ENCODE measurements at places on chromosomes 3 and 15. TPM values are rescaled to one million over a fixed set of nuclear protein-coding genes. Genes with fewer than 3 reads are reported as not detected.
A peak's percentile ranks its signal among the peaks of the same experiment; 100 is the strongest.

Gene ITPKA
- 0.27 TPM for polyA plus RNA-seq

Gene CCR9
- not detected for polyA plus RNA-seq

Gene PLA2G4D
- not detected for polyA plus RNA-seq

Gene GP9
- not detected for polyA plus RNA-seq

DNA sequence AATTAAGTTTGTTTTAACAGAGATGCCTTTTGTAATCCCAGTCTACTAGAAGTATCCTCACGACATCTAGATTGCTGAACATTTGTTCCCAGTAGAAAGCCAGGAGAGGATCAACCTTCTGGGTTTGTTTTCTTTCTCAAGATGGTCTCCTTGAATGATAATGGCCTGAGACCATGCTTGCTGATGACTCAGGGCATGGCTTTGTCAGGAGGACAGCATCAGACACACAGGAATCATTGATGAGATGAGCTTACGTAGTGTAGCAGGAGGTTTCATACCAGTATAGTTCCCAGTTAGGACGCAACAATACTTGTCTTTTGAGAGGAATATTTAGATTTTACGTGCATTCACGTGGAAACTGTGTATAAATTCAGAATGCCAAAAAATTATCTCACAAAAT is 38.6 kb downstream of the ATP1B3 start:
- no peak for DNase-seq

DNA sequence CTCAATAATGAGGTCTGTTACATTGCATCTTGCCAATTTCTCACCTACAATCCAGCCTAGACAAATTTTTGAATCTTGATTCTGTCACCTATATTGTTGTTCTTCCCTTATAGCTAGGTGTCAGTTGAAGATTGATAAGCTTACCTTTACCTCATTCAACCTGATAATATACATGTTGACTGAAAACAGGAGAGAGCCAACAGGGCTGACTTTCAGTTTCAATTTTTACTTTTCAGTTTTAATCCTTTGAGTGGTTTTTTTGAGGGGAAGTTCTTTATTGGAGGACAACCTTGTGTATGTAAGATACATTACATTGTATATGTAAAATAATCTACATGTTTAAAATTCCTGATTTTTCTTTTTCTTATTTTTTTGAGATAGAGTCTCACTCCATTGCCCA is 5.8 kb downstream of the ATP13A5 start:
- no peak for DNase-seq

GRCh38 chr3:155748611-155749365 is 3.9 kb upstream of the PLCH1 start:
- no peak for DNase-seq

Gene CPB1
- polyA plus RNA-seq = 3.9 TPM

DNA sequence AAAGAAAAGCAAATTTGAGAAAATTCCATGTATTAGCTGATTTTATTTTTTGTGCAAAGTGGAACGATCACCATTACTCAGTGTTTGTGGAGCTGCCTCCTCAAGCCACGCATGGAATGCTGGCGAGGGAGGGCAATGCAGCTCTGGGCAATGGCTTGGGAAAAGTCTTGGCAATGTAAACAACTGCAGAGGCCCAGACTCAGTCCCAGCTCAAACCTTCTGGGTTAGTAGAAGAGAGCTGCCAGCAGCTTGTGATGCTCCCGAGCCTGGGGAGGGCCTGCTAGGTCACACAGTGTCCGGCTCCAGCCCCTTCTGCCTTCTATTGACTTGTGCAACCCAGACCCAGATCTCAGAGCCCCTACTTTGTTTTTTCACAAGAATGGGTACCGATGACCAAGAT is 4.3 kb downstream of the EPHB1 start:
- DNase-seq = no peak

Gene GNAT1
- polyA plus RNA-seq = not detected

DNA sequence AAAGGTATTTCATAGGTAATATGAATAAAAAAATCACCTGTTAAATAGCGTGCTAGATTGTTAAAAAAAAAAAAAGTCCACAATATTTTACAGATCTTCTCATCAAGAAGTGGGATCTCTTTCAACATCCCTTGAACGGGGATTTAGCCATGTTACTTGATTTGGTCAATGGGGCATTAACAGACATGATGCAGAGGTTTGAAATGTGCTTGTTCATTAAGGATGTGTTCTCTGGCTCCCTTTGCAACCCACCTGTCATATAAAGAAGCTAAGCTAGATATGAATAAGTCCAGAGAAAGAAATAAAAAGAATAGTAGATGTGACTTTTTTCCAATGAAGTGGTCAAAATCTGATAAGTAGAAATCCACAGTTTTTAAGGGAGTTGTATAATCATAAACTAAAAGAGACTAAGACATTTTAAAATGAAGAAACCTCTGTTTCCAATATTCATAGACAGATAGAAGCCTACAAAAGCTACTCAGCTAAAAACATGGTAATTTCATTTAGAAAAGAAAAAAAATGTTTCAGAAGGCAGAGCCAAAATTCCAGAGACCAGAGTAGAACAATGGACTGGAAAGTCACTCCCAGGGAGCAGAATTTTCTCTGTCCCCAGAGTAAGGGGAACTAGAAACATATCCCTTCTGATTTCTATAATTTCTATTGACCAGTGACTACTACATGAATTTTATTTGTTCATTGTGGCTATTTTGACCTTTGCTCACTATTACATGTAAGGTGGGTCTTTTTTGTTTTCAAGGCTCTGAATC is 79.2 kb downstream of the PLSCR2 start:
- DNase-seq = no peak

DNA sequence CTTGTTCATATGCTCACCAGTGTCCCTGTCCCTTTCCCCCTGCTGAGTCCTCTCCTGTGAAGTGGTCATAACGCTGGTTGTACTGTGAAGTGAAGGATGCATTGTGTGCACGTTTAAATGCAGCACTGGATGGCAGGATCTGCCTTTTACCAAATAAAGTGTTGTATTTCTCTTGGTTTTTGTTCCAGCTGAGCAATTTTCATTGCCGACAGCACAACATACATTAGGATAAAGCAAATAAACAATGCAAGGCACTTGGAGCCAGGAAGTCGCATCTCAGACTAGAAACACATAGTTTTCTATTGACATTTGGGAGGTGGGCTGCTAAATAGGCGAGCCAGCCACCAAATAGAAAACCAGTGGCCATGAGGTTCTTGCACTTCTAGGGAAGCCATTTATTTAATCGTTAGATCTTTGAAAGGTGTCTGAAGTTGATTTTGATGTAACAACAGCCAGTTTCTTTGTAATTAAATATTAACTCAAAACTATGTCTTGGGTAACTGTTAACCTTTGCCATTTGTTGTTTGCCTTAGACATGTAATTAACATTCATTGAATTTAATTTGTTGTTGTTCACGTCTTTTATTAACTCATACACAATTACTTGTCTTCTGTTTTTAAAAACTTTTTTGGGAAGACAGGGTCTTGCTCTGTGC is 185.3 kb downstream of the FNDC3B start:
- no peak for DNase-seq

Gene FHIT
- polyA plus RNA-seq = 5.3 TPM

- DNase-seq = no peak
Observed at GRCh38 chr3:112121577-112122547, 11.2 kb downstream of the GCSAM start.

Gene UBR1
- 20.2 TPM for polyA plus RNA-seq

Gene FSTL1
- polyA plus RNA-seq = 580 TPM

GRCh38 chr3:32500880-32501782 is 1.5 kb downstream of the CMTM6 start:
- DNase-seq = no peak

DNA sequence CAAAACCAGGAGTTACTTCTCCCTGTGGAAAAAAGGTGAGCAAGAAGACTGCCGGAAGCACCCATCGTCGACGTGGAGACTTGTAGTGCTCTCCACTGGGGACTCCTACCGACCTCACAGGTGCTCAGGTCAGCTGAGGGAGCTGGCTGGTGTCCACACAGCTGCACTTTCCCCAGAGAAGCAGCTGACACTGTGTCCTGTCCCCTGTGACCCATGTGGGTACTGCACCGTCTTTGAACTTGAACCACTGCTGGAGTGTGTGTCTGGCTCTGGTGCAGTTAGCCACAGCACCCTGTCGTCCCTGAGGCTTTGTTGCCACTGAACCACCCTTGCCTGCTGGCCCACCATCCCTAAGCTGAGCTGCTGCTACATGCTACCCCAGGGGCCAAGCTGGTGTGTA is 270.8 kb downstream of the CACNA2D3 start:
- no peak for DNase-seq

DNA sequence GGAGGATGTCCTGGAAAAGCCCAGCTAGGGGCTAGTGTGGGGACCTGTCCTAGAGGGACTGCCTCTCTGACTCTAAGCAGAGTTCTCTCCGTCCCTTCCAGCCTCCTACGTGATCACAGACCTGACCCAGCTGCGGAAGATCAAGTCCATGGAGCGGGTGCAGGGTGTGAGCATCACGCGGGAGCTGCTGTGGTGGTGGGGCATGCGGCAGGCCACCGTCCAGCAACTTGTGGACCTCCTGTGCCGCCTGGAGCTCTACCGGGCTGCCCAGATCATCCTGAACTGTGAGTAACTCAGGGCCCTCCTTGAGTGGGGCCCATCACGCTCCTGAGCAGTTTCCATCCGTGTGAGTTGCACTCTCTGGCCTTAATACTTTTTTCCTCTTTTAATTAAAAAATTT is 13.0 kb downstream of the IRAK2 start:
- DNase-seq = no peak

DNA sequence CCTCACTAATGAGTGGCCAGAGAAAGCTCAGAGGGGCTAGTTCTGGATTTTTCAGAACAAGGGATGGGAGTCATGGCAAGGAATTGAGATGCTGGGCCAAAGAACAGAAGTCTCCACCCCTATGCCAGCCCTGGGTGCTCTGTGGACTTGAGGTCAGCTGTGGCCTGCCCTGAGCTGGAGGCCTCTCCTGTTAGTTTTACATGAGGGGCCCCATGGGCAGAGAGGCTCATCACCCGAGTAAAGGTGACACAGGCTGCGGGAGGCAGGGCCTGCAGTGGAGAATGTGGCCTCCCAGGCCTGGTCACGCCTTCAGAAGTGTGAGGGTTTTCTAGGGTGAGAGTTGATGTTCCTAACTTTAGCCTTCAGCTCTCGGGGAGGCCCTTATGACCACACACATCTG is 44.9 kb downstream of the ABHD5 start:
- no peak for DNase-seq

- DNase-seq = no peak
Observed at GRCh38 chr3:82202269-82202668, 440.8 kb upstream of the GBE1 start.

GRCh38 chr15:47431501-47431900 is 285.8 kb upstream of the SEMA6D start:
- no peak for DNase-seq

DNA sequence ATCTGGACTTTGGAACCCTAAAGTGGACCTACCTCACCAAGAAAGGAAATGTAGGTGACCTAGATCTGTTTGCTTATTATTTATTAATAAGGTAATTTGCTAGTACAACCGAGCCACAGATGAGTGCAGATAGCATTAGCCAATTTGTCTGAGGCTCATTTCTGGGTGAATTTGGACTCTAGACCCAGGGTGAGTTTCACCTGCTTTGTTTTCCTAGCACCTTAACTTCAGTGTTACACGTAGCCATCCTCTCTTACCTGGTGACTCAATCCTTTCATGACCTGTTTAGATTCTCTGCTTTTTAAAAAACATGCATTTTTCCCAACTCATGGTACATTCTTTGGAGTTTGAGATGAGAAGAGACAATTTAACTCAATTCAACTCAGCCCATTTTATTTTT is 33.5 kb upstream of the KPNA4 start:
- no peak for DNase-seq

Gene LRRC34
- not detected for polyA plus RNA-seq

Gene MYO1E
- polyA plus RNA-seq = 45.3 TPM

Gene CFAP44
- 4.7 TPM for polyA plus RNA-seq

Gene GOLGA8J
- 2.4 TPM for polyA plus RNA-seq

DNA sequence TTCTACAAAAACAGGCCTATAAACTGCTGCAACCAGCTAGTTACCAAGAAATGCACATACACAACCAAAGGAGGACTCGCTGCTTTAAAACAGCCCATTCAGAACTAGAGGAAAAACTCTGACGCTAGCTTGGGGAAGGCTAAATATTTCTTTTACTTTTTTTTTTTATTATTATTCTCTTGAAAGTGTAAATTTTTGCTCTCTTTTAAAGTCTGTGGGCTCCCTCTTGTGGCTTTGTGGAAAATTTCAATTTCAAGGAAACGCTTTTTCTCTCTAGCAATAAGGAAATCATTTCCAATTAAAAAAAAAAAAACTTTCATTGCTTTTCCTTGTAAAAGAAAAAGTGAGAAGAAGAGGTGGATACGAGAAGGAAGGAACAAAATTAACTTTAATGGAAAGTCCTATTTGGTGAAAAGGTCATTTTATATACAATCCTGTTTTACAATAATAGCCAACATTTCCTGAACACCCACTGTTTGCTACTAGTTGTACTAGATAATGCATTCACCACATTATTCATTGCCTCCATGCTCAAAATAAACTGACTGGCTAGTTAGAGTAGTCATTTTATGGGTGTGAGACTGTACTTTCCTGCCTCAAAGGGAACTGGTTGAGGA is 51.2 kb upstream of the SAMMSON start:
- peak; percentile 45 for DNase-seq

Gene EAF2
- polyA plus RNA-seq = 7.2 TPM

GRCh38 chr15:70024521-70024920 is 73.2 kb downstream of the TLE3 start:
- no peak for DNase-seq

- DNase-seq = no peak
Observed at GRCh38 chr15:82788496-82788895, 17.4 kb downstream of the FSD2 start.

Gene EOMES
- polyA plus RNA-seq = 0.32 TPM

Gene IDH2
- 159 TPM for polyA plus RNA-seq

DNA sequence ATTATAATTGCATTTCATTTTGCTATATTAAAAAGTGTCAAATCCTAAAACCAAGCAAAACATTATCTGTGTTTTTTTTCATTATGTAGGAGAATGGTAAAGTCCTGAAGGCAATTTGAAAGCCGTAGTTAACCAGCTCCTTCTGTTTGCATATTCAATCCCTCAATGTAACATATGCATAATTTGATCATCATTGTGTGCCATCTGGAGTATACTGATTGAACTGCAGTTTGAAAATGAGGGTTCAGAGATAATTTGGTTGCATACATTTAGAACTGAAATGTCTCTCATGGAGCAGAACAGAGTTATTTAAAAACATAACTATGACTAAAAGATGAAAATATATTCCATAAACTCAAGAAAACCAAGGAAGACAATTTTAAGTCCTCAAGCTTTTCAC is 518.6 kb downstream of the GBE1 start:
- DNase-seq = peak; percentile 8

DNA sequence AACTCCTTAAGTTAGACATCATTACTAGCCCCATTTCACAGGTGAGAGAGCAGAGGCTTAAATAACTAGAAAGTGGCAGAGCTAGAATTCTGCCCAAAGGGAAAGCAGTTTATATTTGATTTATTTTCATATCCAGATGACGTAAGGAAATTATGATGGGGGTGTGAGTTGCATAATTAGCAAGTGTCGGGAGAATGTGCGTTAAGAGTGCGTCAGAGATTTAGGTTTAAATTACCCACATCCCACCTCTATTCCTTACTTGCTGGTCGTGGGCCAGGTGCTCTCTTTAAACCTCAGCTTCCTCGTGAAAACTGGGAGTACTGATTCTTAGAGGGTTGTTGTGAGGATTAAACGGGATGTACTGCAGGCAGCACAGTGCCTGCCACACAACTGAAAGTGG is 32.3 kb downstream of the FSTL1 start:
- DNase-seq = no peak

All from muscle of arm (tissue), 14 donors.